ENCODE measurements at places on chromosomes 11 and 22. TPM values are rescaled to one million over a fixed set of nuclear protein-coding genes. Genes with fewer than 3 reads are reported as not detected.

DNA sequence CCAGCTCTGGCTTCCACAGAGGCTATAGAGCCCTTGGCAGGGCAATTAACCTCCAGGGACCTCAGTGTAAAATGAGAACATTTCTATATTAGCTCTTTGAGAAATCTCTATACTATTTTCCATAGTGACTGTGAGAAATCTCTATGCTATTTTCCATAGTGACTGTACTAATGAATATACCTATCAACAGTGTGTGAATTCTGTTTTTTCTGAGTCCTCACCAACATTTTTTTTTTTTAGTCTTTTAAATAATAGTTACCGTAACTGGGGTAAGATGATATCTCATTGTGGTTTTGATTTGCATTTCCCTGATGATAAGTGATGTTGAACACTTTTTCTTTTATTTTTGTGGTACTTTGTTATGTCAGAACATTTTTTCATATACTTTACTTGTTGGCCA lies 7.0 kb upstream of the MTNR1B start:
- no peak for DNase-seq

DNA sequence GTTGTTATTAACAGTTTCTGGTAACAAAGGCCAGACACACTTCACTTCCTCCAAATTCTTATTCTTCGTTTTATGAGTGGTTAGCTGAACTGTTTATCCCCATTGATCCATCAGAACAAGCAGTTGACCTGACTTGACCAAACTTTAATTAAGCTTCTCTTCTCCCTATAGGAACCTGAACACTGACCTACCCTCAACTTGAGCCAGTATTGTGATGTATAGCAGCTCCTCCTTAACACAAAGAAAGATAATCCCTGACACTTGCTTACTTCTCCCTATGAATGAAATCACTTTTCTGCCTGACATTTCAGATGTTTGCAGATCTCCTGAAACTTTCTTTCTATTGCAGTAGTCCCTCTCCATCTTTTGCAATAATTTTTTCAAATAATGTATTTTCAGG lies 41.9 kb downstream of the ANO5 start:
- DNase-seq: no peak

GRCh38 chr11:65066805-65067291 lies 8.5 kb upstream of the NAALADL1 start:
- DNase-seq: no peak

GRCh38 chr11:898540-899190 lies 11.9 kb downstream of the CHID1 start:
- peak; percentile 34 for DNase-seq

LINC01488 gene
- total RNA-seq: not detected

- DNase-seq: no peak
Observed at GRCh38 chr11:57325735-57326048, 940 bp upstream of the TNKS1BP1 start.

USP47 gene
- 40.8 TPM for total RNA-seq

GRCh38 chr11:118916842-118917388 lies 8.8 kb downstream of the BCL9L start:
- DNase-seq: no peak

DNA sequence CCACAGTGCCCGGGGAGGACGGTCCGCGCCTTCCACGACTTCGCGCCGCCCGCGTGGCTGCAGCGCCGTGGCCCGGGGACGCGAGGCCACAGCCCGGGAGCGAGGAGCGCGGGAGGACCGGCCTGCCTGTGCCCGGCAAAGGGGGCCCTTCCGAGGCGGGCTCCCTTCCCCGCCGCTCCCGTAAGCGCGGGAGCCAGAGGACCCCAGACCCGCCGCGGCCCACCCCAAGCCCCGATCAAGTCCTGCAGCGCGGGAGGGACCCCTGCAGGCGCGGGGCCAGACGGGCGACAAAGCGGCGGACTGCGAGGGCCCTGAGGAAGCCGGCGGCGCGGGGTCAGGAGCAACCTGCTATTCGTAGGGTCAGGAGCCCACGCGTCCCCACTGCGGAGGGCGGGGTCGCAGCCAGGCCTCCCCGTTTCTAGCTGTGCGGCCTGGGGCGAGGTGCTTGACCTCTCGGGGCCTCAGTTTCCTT lies 110.3 kb downstream of the WNT7B start:
- DNase-seq: no peak

DNA sequence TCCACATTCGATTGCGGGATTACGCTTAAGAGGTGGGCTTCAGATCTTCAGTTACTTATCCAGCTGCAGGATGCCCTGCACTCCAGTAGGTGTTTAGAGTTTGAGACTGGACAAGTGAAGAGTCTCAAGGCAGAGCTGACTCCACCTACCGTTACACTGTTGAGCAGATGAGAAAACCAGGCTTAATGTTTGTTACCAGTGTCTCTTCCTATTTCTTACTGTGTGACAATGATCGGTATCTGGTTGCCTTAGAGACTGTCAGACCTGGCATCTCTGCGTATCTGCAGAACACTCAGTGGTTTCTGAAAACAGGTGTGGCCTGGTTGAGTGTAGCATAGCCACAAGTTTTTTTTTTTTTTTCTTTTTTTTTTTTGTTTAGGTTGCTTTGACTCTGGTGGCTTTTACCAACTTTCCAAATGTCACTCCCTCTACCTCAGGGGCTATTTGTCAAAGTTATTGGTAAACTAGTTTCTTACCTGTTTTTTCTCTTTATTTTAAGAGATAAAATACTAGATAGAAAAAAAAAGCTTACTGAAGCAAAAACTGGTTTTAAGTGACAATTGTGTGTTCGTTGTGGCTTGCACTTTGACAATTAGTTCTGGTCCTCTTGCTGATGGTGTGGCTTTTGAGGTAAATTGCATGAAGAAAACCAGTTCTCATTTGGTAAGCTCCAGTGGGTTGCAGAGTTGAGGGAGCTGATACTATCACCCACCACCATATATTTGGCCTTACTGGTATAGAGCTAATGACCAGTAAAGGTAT lies 284.8 kb downstream of the ETS1 start:
- no peak for DNase-seq

GRCh38 chr11:131748151-131749050 lies 378.0 kb downstream of the NTM start:
- DNase-seq: peak; percentile 10

TEX12 gene
- total RNA-seq: not detected

DNA sequence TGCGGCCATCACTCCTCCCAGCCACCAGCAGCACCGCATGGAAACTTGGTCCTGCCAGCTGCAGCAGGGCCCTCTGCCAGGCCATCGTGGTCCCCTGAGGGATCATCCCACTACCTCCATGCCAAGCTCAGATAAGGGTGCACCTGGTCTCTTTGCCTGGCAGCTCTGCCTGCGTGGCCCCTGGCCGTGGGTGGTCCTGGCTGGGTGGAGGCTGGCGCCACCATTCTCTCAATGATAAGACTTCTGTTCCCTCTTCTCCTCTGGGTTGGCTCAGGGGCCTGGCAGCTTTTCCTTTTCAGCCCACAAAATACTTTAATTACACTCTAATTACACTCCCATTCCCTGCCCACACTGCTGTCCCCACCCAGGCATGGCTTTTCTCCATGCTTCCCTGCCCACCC lies 26.8 kb upstream of the TSKU start:
- DNase-seq: no peak

DNA sequence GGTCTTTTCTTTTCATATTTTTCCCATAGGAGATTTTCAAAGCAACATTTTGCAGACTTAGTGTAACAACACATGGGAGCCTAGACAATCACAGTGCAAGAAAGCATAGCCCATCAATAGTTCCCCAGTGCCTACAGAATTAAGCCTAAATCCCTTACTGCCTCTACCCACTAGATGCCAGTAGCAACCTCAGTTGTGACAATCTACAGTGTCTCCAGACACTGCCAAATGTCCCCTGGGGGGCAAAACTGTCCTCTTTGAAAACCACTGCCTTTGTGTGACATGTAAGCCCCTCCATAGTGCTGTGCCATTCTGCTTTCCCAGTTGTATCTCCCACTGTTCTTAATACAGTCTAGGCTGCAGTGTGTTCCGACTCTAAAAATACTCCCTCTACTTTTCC lies 1329.0 kb downstream of the LRRC4C start:
- DNase-seq: no peak

- peak; percentile 95 for DNase-seq
Observed at GRCh38 chr11:64245797-64246620, 734 bp downstream of the PPP1R14B start.

- DNase-seq: no peak
Observed at GRCh38 chr11:2316963-2317244, 15.1 kb downstream of the TSPAN32 start.

DNA sequence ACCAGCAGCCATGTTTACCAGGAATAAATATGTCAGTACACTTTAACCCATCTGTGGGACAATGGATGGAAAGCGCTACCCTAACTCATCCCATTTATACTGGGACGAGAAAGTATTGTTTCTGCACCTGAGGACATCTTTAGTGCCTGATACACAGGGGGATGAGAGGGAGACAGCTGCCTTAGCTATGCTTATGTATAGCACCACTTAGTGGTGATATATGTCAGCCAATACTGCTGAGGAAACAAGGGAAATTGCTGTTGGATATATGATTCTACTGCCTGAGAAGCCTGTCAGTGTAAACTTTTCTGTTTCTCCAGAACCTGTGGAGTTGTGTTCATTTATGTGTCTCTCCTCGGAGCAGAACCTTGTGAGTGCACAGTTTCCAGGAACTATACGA lies 13.3 kb upstream of the CEP295 start:
- DNase-seq: no peak

- DNase-seq: peak; percentile 52
Observed at GRCh38 chr11:62602141-62603071, 741 bp upstream of the MTA2 start.

ZNF408 gene
- 14.8 TPM for total RNA-seq

MRGPRX4 gene
- total RNA-seq: not detected

- no peak for DNase-seq
Observed at GRCh38 chr22:27377501-27378295, 423.9 kb downstream of the MN1 start.

DNA sequence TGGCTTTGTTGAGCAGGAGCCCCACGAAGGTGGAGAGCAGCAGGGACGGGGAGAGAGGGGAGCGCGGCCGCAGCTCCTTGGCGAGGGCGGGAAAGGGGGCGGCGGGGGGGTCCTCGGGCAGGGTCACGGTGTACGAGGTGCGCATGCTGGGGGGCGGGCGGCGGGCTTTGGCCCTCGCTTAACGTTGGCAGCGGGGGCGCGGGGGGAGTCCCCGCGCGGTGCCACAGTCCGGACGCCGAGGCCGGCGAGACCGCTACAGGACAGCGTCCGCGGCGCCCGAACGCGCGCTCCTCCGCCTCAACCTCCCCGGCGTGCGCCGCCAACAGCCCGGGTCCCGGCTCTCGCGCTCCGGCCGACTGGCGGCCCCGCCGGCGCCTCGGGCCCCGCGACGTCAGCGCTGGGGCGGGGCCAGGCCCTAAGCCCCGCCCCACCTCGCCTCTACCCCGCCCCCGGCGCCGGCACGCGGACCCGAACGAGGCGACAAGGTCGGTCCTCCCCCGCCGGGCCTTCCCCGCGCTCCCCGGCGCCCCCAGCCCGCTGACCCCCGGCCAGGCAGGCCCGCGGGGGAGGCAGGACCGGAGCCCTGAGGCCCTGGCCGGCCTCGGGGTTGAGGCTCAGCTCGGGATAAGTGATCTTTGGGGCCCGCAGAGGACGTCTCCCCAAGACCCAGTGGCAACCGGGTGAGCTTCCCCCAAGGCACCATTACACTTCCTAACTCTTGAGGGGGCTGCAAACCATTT lies 17.5 kb downstream of the USP2 start:
- DNase-seq: peak; percentile 29

GRCh38 chr11:45223496-45223895 lies 62.6 kb downstream of the SYT13 start:
- no peak for DNase-seq

- peak; percentile 44 for DNase-seq
Observed at GRCh38 chr11:44899959-44900358, 50.7 kb downstream of the TP53I11 start.

GRCh38 chr11:65432100-65432650 lies 9.6 kb downstream of the NEAT1 start:
- no peak for DNase-seq

CATSPERZ gene
- total RNA-seq: not detected

GRCh38 chr22:49694462-49695260 lies 133.0 kb downstream of the BRD1 start:
- no peak for DNase-seq

C11orf87 gene
- not detected for total RNA-seq

PARVA gene
- total RNA-seq: 22.9 TPM

DNA sequence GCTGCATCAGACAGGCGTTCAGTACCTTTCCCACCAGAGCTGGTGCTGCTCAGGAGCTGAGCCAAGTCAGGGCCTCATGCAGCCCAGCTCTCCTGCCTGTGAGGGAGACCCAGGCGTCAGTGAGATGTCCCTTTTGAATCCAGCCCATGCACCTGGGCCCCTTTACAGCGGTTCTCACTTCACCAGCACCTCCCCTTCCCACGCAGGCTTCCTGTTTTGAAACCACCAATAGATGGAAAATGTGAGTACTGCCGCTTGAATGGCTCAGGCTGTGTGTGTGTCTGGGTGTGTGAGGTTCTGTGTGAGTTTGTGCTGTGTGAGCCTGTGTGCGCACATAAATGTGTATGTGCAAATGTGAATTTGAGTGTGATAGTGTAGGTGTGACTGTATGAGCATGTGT lies 88.4 kb downstream of the UBASH3B start:
- DNase-seq: no peak

DNA sequence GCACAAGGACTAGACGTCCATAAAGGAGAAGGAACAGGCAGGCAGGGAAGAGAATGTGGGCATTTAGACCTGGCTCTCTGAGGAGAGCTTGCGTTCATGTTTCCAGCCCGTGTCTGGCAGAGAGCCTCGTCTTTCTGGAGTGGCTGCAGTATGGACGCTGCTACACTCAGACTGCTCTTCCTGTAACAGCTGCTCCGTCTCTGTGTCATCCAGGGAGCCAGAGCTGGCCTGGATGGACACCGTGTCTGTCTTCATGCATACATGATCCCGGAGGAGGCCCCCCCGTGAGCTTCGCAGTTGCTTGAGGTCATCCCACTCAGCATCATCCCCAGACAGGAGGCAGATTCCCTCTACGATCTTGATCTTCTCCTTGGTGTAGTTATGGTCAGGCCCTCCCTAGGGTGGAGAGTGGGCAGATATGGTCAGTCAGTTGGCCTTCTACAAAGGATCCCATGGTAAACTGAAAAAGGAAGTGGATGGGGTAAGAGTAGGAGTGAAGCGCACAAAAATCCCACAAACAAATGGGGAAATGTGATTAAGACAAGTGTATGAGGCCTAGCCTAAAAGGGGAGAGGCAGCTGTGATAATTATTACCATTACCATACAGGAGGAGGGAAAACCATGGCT lies 13.0 kb upstream of the CKAP5 start:
- DNase-seq: no peak
